ENCODE measurements at places on chromosomes 6 and 20.
A peak's percentile ranks its signal among the peaks of the same experiment; 100 is the strongest.

DNA sequence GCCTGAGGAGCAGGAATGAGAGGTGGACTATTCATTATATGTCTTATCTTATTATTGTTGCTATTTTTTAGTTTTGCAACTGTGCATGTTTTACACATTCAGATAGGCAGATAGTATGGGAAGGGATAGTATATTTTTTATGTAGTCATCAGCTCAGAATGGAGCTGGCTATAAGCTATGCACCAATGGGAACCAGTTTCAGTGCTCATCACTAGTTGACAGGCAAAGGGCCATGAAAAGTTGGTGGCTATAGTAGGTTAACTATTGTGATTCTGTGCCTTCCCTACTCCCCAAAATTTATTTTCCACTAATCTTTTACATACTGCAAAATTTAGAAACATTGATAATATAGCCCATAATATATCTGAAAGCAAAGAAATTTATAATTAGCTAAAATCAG is 5.3 kb upstream of the UBD start:
- no peak for DNase-seq

GRCh38 chr6:68134796-68135195 is 500.3 kb upstream of the ADGRB3 start:
- no peak for DNase-seq

- DNase-seq, result no peak
These were observed 4.8 kb upstream of the EMILIN3 start for GRCh38 chr20:41371371-41371770.

DNA sequence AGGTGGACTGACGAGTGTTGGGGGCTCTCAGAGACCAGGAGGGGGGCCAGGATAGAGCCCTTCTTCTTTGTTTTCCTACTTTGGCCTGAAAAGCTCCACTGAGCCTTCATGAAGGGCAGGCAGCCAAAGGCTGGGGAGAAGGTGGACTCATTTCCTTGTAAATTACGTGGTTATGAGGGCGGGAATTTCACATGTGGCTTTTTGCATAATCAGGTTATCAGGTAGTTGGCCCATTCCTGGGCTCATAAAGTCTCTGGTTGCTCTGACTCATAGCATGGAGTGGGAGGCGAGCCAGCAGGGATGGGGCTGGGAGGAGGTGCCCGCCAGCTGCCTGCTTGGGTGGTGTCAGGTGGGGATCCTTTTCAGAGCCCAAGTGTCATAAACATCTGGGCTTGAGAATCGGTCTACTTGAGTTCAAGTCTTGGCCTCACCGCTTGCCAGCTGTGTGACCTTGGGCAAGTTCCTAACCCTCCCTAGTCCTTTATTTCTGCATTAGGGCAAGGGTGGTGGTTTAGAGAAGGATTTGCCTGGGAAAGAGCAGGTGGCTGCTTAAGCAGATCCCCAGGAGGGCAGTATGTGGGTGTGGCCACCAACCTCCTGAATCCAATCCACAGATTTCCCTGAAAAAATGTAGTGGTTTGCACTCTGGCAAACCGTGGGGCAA is 26.5 kb upstream of the RNF24 start:
- no peak for DNase-seq

DNA sequence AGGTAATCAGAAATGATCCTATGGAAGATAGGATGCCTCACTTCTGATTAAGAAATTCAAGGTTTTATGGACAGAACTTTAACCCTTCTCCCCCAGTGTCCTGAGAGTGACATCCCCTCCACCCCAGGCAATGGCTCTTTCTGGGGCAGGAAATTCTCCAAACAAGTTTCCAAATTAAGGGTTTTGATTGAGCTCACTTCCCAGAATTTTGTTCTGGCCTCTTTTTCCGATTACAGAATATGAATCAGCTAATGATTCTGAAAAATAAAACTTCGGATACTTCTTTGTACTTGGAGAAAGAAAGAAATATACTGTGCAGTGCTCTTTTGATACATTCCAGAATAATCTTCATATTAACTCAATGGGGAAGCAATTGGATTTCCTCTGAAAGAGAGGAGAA is 32.8 kb upstream of the TASP1 start:
- DNase-seq, result no peak

- DNase-seq, result no peak
These were observed 960.5 kb downstream of the KIF16B start for GRCh38 chr20:15612769-15613168.

- DNase-seq, result no peak
These were observed 166.6 kb downstream of the KHDRBS2 start for GRCh38 chr6:62119401-62119800.

GRCh38 chr6:63804381-63804956 is 168.9 kb downstream of the PHF3 start:
- no peak for DNase-seq

GRCh38 chr6:13220266-13220665 is 108.1 kb downstream of the TBC1D7 start:
- no peak for DNase-seq

GRCh38 chr20:25369971-25370370 is 20.7 kb downstream of the ABHD12 start:
- DNase-seq, result no peak

DNA sequence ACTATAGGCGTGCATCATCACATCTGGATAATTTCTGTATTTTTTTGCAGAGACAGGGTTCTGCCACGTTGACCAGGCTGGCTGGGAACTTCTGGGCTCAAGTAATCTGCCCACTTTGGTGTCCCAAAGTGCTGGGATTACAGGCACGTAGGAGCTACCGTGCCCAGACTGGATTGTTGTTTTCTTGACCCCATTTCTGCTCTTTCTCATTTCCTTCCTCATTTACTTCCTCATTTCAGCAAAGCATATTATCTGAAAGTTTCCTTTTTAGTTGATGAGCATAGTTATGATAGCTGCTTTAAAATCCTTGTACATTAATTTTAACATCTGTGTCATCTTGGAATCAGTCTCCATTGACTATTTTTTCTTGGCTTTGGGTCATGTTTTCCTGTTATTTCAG is 301.0 kb upstream of the RUNX2 start:
- peak; percentile 32 for DNase-seq

- DNase-seq, result no peak
These were observed 570 bp downstream of the RAB44 start for GRCh38 chr6:36698196-36698595.

GRCh38 chr6:27472182-27472616 is 706 bp downstream of the ZNF184 start:
- DNase-seq, result peak; percentile 52

GRCh38 chr20:39248171-39248861 is 286.2 kb downstream of the DHX35 start:
- no peak for DNase-seq

DNA sequence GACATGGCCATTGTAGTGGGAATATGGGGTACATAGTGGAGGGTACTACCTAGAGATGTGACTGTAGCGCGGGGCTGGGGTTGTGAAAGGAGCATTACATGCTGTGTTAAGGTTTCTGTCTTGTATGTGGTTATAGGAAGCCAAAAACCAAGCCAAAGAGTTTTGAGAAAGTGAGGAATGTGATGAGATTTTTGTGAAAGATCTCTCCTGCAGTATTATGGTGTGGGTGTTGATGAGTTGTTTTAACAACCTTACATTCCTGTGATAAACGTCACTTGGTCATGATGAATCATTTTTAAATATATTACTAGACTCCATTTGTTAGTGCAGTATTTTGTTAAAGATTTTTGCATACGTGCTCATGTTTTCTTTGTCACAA is 48.9 kb downstream of the ZFAND3 start:
- DNase-seq, result no peak

DNA sequence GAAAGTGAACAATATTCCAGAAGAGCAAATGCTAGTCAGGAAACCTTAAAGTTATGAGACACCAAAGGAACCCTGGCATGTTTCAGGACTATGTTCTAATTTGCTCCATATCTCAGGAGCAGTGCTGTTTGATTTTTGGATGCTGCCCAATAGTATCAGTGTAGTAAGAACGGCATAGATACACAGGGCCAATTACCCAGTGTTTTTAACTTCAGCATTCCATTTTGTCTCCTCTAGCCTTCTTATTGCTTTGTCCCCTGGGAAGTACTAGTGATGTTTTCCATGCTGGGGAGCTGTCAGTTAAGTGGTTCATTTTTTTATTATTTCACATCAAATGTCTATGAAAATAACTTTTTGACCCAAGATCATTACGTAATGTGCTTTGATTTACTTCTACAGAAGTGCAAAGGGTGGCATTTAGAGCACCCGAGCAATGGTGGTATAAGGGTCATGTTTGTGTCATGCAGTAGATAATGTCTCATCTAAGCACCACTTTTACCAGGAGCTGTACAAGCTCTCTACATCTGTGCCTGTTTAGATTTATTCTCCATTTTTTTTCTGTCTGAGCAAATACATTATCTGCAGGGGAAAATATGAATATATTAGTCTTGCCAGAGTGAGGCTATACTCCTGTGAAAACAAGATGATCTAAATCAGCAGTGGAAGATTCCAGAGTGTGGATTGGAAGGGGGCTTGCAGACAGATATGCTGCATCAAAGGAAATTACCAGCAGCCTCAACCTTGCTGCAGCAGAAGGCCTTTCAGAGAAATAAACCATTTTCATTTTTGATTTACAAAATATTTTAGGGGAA is 198.8 kb upstream of the OPRM1 start:
- DNase-seq, result no peak

GRCh38 chr6:158737710-158738615 is 81.2 kb downstream of the EZR start:
- no peak for DNase-seq

Measured in AML-193 (cell line).